ENCODE measurements at places on chromosomes 16 and 17.

- DNase-seq = no peak
Measured at GRCh38 chr16:80664226-80664625, 123.4 kb downstream of the DYNLRB2 start.

DNA sequence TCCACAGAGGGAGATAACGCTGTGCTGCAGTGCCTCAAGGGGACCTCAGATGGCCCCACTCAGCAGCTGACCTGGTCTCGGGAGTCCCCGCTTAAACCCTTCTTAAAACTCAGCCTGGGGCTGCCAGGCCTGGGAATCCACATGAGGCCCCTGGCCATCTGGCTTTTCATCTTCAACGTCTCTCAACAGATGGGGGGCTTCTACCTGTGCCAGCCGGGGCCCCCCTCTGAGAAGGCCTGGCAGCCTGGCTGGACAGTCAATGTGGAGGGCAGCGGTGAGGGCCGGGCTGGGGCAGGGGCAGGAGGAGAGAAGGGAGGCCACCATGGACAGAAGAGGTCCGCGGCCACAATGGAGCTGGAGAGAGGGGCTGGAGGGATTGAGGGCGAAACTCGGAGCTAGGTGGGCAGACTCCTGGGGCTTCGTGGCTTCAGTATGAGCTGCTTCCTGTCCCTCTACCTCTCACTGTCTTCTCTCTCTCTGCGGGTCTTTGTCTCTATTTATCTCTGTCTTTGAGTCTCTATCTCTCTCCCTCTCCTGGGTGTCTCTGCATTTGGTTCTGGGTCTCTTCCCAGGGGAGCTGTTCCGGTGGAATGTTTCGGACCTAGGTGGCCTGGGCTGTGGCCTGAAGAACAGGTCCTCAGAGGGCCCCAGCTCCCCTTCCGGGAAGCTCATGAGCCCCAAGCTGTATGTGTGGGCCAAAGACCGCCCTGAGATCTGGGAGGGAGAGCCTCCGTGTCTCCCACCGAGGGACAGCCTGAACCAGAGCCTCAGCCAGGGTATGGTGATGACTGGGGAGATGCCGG is 769 bp downstream of the CD19 start:
- no peak for DNase-seq

DNA sequence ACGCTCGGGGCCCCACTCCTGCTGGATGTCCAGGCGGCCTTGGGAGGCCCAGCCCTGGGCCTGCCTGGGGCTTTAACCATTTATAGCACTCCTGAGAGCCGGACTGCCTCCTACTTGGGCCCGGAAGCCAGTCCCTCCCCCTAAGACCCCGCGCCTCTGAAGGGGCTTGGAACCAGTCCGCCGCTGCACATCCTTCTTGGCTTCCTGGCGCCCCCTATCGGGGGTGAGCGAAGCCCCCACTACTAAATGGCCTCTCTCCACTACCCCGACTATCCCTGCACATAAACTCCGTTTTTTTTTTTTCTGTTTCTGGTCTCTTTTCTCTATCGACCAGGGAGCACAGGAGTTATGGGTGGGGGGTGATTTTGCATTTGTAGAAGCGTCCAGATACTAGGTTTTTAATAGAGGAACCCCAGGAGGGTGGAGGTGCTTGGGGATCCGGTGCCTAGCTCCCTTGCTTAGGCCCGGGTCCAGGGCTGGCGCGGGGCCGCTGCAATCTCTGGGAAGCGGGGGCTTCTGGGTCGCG is 633 bp upstream of the NOL3 start:
- DNase-seq = no peak

GRCh38 chr17:15511142-15511541 is 43.7 kb upstream of the CDRT4 start:
- no peak for DNase-seq

DNA sequence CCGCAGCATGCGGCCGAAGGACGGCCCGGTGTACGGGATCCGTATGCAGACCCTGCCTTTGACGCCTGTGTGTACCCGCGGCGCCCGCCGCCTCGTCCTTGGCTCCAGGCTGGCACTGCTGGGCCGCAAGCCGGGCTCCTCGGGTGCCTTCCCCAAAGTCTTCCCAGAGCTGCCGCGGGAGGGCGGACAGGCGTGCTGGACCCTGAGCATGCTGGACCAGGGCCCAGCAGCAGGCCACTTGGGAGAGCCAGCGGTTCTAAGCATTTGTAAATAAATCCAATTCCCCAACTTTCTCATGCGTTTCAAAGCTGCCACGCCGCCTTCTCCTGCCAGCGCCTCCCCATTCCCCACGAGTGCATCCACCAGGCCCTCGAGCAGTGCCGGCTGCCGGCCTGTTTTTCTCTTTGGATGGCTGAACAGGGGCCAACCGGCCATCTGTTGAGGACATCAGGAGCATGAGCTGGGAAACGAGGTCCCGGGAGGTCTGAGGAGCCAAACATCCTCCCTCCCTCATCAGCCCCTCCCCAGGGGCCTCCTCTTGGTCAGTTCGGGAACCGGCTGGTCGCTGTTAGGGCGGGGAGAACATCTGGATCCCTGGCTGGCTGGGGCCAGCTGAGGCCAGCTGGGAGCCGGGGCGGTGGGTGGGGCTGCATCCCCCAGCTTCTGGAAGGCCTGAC is 20.5 kb upstream of the PABPN1L start:
- DNase-seq = no peak

DNA sequence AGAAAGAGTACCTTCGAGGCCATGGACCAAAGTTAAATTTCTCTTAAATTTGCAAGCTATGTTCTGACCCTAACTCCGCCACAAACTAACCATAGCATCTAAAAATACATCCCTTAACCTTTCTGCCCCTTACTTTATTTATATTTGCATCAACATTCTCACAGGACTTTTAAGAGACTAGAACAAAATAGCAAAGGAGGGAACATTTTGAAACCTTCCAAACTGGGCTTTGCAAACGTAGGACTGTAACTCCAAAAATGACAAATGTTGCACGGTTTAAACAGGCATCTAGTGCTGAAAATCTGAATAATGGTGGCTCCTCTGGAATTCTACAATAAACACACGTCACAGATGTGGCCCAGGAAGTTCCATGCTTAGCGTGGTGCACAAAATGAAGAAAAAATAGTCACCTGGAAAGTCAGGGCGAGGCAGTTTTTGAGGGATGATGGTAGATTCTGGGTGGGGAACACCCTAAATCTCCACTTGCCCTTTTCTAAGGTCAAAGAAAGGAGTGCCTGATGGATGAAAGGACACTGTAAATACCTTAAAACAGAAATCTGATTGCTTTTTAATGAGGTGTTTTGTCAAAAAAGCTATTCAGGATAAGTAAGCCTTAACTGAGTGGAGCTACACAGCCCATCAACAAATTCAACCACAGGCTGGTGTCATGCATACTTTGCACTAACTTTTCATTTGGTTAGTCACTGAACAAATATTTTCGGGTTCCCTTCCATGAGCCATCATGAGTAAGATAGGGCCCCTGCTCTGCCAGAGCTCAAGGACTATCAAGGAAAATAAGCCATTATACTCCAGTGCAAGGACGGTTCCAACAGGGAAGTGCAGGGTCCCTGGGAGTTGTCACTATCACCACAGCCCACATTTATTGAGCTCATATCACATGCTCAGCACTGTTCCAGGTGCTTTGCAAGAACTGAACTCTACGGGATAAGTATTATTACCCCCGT is 21.2 kb downstream of the ARHGAP17 start:
- DNase-seq = no peak

GRCh38 chr17:1108478-1108764 is 71.4 kb downstream of the ABR start:
- DNase-seq = no peak

- DNase-seq = no peak
Measured at GRCh38 chr16:54901606-54902005, 29.1 kb upstream of the IRX5 start.

GRCh38 chr17:33099252-33099651 is 107.6 kb downstream of the SPACA3 start:
- DNase-seq = no peak

- DNase-seq = no peak
Measured at GRCh38 chr17:77755410-77755963, 203.0 kb upstream of the TNRC6C start.

DNA sequence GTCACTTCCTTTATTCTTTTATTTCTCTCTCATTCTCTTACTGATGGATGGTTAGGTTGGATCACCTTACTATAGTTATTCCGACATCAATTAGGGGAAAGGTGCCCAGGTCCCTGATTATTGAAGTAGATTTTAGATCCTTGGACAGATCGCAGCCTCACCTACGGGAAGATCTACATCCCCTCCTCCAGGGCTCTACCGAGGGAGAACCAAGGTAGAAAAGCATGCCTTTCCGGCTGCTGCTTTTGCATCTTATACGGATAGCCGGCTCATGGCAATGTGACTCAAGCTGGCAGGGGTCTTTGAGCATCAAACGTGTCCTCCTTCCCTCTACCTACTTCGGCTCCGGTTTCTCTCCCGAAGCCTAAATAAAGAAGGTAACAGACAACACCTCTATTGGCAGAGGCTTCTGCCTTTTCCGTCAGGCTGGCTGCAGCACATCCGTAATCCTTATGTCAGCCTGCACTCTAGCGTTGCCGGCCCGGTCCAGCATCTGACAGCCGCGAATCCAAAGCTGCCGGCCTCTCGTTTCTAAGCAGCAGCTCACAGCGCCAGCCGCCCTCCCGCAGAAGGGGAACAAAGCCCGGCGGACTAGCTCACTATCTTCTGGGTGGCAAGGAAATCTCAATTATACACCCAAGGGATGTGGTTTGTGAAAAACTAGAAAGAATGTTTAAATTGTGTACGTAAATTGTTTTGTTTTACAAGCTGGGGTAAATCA is 46.9 kb downstream of the IRX6 start:
- DNase-seq = no peak

DNA sequence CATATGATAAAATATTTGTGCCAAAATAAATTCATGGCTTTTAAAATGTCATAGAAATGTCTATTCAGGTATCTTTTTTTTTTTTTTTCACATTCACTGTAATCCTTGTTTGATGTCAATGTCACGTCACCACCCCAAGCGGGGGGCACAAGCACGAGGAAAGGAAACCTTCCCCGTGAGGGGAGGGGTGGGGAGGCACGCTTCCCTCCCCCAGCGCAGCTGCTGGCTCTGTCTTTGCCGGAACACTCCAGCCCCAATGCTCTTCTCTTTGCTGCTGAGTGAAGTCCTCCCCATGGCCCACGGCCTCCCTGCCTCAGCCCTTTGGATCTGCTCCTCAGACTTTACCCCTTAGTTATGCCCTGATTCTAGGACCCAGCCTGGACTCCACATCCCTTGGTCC is 1.5 kb downstream of the SLC35G3 start:
- no peak for DNase-seq

- DNase-seq = no peak
Measured at GRCh38 chr16:57828272-57829161, 26.2 kb upstream of the KIFC3 start.

DNA sequence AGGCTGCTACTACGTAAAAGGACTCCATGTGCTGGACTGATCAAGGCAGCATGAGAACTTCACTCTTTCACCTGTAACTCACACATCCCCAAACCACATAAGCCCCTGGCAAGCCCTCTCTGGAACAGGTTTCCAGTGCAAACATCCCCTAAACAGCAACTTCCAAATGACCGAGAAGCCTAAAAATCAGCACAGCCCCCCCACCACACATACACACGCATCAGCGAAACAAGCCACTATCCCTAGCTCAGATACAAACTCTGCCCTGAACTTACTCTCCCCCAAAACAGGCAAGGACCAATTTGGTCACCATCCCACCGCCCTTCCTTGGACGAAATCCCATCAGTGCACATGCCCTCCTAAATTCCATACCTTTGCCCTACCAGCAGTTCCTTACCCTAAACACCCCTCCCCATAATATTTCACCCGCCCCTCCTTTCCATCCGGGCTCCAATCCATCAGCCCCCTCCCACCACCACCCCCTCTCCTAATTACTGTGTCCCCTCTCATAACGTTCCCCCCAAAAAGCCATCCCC is 735 bp downstream of the LSM12 start:
- DNase-seq = no peak

DNA sequence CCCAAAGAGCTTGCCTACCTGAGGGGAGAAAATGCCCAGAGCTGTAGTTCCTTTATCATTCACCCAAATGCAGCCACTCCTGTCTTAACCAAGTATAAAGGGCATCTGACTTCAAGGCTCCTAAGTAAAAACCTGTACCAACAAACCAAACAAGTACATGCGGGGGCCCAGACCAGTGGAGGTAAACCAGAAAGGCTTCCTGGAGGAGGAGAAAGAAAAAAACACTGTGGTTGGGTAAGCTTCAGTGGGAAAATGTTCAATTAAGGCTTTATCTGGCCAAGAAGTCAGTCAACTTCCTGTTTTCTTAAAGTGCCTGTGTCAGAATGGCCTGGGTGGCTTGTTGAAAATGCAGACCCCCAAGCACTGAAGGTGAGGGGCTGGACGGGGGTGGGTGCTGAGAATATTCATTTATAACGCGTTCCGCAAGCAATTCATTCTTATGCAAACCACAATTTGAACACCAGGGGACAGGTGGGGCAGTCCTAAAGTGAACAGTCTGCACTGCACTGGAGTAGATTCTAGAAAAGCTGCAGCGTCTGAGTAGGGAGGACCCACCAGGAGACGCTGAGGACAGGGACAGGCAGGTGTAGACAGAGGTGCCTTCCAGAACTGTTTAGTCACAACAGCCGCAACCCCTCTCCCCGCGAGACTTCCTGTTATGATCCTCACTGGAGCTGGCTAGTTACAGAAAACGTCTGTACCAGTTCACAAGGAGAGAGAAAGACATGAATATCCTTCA is 467.1 kb downstream of the SOX9 start:
- DNase-seq = no peak

GRCh38 chr16:154217-155030 is 2.0 kb downstream of the HBZ start:
- DNase-seq = no peak

GRCh38 chr17:16328997-16329396 is 24.3 kb downstream of the CENPV start:
- DNase-seq = no peak

DNA sequence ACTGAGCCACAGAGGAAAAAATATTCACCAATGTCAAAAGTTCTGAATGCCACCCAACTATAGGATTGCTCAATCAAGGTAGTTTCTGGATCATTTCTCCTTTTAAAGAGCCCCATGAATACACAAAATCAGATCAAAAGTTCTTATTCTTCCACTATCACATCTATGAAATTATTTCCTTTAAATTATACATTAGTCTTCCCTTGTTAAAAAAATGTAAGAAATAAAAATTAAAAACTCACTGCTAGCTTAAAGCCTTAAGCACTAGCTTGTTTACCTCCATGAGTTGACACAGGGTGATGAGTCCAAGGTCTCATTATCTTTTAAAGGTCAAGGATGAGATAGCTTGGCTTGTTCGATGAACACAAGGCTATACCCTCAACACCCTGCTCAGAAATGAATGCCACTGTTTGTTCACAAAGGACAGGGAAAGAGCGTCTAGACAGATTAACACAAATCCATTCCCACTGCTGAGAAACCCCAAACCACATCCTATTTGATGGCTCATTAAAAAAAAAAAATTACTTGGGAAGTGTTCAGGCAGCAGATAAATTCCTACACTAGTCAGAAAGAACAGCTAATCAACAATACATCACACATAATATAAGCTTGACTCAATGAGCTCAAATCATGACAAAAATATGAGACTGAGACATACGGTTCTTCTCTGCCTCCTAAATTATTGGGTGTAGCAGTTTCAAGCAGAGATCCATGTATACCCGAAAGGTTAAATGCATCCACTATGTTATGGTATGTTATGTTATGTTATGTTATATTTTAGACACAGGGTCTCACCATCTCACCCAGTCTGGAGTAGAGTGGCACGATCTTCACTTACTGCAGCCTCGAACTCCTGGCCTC is 118.9 kb downstream of the PARN start:
- no peak for DNase-seq

Data from HuH-7.5 (cell line).